Head of caudate nucleus (tissue), 42 donors: ENCODE measurements at places on chromosomes 4 and X.

DNA sequence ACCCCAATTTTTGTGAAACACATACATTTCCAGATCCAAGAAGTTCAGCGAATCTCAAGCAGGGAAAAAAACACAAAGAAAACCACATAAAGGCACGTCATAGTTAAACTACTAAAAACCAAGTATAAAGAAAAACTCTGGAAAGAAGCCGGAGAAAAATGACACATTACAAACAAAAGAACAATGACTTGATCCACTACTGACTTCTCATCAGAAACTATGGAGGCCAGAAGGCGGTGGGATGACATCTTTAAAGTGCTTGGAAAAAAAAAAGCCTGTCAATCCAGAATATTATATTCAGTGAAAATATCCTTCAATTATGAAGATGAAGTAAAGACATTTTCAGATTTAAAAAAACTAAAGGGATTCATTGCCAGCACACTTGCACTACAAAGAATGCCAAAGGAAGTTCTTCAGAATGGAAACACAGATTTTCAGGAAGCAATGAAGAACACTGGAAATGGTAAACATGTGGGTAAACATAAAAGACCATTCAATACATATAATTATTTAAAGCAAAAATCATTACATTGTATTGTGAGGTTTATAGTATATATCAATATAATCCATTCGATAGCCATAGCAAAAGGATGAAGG lies 32.6 kb upstream of the PPP2R2C start:
- no peak for DNase-seq

GRCh38 chr4:177509226-177509745 lies 67.0 kb upstream of the AGA start:
- DNase-seq, result no peak

DNA sequence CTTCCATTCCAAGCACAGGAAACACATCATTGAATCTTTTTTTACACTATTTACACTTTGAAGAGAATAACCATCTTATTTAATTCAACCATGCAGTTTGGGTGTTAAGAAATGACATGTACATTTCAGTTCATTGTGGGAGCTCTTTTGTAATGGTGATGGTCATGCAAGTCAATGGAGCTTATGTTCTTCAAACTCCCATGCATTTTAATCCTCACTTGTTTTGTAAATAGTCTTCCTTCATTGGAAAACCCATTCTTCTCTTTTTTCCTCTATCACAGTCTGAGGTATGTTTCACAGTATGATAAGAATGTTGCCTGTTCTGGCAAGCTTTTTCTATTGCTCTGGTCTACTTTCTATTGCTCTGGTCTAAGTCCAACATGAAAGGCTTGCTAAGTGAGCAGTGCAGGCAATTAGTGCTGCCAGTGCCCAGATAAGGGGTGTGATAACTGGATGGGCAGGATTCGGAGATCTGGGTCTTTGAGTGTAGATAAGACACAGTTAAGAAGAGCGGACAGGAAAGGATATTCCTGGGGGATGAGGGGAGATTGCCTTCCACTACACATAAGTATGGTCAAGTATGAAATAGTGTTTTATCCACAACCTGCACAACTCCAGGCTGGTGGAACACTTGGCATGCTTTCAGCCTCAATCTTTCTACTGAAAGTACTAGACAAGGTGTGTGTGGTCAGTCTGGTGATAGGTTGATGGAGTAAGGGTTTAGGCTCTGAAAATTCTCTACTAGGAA lies 17.1 kb downstream of the AFP start:
- no peak for DNase-seq

- DNase-seq, result no peak
Observed at GRCh38 chrX:139739138-139739537, 31.2 kb upstream of the MCF2 start.

DNA sequence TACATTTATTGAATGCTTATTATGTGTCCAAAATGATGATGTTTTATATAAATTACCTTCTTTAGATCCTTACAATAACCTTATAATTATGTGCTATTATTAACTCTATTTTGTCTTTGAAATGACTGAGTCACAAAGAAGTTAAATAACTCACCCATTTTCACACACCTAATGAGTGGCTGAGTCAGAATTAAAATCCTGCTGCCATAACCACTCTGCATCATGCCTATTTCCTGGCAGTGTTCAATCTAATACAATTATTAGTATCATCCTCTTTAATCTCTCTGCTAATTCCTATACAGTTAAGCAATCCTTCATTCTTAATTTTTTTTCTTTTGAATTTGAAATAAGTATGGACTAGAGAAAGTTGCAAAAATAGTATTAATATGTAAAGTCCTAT lies 342.9 kb downstream of the CFAP299 start:
- no peak for DNase-seq

DNA sequence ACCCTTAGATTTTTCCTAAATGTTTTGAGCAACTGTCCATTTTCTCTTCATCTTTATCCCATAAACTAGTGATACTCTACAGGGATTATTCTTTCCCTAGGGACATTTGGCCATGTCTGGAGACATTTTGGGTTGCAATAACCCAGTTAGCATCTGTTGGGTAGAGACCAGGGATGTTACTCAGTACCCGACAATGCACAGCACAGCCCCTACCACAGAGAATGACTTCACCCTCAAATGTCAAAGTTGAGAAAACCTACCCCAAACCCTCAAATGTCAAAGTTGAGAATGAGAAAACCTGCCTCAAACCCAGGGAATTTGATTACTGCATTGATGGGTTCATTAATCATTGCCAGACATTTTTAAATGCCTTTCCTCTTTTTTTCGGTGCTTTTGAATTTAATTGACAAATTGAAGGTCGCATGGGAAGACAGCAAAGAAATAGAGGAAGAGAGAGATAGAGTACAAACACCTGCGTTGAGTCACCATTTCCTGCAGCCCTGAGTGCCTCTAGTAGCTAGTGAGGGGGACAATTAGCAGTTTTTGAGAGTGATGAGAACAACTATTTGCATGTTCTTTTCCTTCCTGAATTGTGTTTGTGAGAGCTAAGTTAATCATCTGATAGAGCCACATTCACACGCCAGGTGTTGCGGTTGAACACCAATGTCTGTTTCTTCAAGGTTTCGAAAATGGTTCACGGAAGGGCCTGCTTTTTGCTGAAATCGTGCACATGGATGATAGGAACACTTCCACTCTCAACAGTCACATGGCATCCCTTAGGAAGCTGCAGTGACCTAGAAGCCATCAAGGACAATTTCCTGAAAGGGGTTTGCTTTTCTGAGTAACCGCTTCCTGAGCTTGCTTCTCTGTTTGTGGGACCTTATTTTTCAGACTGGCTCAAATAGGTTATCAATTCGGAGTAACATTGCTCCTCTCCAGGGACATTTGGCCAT lies 203.9 kb upstream of the VCX3A start:
- DNase-seq, result no peak

DNA sequence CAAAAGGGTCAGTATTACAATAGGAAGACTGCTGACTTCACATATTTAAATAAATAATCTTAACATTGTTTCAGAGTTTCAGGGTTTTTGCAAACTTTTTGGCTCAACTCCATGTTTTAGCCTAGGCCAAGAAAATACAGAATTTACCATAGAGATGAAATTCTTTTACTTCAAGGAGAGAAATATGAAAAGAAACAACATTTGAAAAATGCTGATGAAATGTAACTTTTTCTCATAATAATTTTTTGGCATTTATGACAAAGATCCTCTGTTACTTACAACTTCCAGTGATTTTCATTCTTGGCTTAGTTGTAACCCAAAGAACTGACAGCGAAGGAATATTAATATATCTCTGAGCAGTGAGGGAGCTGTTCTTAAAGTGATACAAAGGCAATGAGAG lies 316.1 kb upstream of the EMCN start:
- no peak for DNase-seq

DNA sequence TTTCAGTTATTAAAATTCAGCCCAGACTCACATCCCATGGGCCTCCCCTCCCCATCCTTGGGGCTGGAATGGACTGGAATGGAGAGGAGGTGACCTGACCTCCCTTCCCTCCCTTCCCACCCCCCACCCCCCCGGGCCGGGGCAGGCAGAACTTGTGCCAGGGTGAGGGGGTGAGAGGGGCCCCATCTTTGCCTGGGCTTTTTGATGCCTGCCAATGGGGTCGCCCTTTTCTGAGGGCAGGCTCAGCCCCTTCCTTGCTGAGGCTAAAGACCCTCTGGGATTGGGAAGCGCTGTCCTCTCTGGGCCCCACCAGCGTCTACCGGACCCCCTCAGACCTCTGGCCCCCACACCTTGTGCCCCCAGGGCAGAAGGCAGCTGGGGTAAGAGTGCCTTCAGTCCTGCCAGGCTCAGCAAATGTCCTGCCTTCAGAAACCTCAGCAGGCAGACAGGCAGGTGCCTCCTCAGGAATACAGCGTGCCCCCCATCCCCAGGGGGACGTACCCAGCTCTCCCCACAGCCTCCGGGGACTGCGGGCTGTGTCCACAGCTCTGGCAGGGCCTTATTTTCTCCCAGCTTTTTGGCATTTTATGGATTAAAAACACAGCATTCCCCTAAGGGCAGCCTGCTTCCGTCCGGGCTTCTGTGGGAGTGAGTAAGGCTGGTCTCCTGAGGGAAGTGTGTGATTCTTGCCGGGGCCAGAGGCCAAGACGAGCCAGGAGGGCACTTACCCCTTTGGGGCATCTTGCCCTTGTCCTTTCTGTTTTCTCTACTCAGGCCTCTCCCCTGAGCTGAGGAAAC lies 12.6 kb upstream of the CCNQ start:
- DNase-seq, result no peak

DNA sequence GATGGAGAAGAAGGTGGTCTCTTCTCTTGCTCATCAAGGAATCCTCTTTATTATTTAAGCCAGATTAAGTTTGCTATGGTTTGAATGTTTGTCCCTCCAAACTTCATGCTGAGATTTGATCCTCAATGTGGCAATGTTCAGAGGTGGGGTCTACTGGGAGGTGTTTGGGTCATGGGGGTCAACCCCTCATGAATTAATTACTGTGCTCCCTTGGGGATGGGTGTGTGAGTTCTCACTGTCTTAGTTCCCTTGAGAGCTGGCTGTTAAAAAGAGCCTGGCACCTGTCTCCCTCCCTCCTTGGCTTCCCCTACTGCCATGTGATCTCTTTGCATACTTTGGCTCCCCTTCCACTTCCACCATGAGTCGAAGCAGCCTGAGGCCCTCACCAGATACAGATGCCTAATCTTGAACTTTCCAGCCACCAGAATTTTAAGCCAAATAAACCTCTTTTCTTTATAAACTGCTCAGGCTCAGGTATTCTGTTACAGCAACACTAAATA lies 36.0 kb upstream of the CD38 start:
- DNase-seq, result no peak

GRCh38 chr4:186953599-186954260 lies 230.1 kb upstream of the FAT1 start:
- DNase-seq, result no peak

DNA sequence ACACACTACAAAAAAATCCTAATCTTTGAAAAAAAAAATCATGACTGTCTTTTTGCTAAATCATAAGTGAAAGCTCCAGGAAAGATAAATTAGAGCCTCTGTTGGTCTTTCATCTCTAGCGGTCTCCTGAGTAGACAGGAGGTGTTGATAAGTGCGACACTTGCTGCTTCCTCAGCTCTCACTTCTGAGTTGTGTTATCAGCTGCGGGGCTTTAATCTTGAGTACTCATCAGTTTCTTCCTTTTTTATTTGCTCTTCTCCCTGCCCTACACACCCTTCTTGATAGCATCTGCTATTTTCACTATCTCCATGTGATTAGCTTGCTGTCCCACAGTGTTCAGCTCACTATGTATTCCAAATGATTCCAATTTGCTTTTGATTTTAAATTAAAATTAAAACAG lies 1449.2 kb downstream of the C4orf33 start:
- no peak for DNase-seq

GRCh38 chrX:33175201-33175600 lies 36.1 kb downstream of the DMD start:
- DNase-seq, result no peak

DNA sequence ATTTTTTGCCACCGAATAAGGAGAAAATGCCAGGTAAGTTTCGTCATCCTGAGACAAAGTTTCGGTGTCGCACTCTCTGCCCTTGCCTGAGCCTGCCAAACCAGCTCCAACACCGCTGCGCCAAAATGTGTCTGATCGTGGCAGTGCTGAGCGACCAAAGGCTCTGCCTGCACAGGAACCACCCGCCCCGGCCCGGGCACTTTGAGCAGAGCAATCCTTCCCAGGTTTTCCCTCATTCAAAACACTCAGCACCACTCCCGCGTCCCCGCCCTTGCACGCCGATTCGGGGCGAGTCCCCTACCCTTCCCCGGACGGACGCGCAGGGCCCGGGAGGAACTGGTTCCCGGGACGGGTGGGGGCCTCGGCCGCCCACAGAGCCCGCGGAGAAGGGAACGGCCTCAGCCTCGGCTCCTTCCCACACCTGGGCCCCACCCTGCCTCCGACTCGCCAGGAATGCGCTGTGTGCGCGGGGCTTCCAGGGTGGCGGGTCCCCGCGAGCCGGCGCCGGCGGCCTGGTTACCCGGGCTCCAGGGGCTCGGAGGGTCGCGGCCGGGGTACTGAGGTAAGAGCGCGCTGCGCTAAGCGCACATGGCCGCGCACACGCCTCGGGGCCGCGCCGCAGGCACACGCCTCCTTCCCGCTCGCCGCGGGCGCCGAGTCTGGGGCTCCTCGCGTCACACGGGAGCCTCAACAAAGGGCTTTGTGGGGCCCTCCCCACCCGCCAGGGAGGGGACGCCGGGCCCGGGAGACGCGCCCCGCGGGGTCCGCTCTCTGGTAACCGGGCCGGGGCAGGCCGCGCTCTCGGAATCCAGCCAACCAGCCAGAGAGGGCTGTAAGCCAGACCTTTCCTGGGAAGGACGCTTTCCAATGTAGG lies at the start of gene C4orf36:
C4orf36 (minus strand) TSS at position 661 of the 874 bp plus-strand sequence. CDS start 902 bp downstream, outside the sequence.
- DNase-seq, result peak; percentile 78

- no peak for DNase-seq
Observed at GRCh38 chrX:31136144-31136611, 64.3 kb upstream of the FTHL17 start.

GRCh38 chr4:24796620-24797019 lies 1.2 kb downstream of the SOD3 start:
- no peak for DNase-seq

GRCh38 chr4:87079967-87080366 lies 140.5 kb downstream of the KLHL8 start:
- DNase-seq, result no peak

- no peak for DNase-seq
Observed at GRCh38 chrX:150007356-150007755, 69.1 kb upstream of the EOLA2 start.

DNA sequence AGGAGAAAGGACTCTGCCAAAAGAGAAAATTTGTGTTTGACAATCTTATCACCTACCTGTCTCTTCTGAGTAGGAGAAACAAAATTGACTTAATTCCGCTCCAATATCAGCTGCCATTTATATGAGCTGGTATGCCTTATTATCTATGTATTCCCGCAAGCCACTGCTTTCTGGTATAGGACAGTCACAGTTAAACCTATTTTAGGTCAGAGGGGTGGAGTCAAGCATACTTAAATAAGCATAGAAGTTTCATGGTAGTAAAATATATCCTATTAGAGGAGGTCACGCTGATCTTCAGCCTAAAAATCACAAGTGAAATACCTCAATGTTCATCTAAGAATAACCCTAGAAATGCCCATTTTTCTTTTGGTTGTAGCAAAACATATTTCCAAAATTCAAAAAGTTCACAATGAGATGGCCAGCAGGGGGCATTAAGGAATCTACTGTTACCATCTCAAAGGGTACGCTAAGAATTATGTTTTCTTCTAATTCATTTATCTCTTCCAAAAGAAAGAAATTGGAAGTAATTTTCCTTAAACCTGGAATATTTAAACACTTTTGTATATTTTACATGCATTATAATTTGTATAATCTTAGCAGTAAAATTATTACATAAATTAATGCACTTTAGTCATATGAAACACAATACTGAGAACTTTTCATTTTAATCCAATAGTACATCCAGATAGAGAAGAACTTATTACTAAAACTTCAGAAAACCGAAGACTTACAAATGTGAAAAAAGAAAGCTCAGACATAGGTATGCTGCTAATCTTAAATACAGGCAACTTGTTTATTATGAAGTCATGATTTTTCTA lies 10.5 kb downstream of the PPAT start:
- DNase-seq, result peak; percentile 37
